PC-9 (cell line): ENCODE measurements at places on chromosomes 2 and 18. TPM values are rescaled to one million over a fixed set of nuclear protein-coding genes. Genes with fewer than 3 reads are reported as not detected.
A peak's percentile ranks its signal among the peaks of the same experiment; 100 is the strongest.

DNA sequence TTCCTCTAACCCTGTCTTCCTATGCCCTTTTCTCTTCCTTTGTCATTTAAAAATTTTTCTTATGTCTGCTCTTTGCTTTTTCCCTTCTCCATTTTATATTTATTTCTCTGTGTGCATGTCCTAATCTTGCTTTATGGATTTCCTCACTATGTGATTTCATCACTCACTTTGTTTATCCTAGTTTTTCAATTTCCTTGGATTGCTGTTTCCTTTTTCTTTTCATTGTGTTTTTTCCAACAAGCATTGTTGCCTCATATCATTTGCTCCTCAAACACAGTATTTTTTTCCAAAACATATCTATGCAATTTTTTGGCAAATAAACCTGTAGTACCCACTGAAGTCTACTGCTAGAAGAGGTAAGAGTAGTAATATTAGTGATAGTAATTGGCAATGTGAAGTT is 67.4 kb upstream of the PNPT1 start:
- H3K27me3 ChIP-seq: no peaks in the 10 kb centered on the region
- no peaks in the 10 kb centered on the region for H3K36me3 ChIP-seq
- no peak overlapping the region for H3K4me3 ChIP-seq
- H3K27ac ChIP-seq: no peak overlapping the region
- H3K4me1 ChIP-seq: no peaks in the 10 kb centered on the region

- no peaks in the 10 kb centered on the region for H3K36me3 ChIP-seq
- peak; percentile 75 for DNase-seq
- peak within 1 kb of the TSS; percentile 79 for H3K4me3 ChIP-seq
- peaks cover 32% of the 10 kb centered on the region for H3K4me1 ChIP-seq
- H3K27me3 ChIP-seq: no peaks in the 10 kb centered on the region
- H3K27ac ChIP-seq: 0 out of 2 replicates have a peak within 1 kb of the TSS, but pooled peaks have one; percentile 3
Observed at GRCh38 chr2:102619414-102620319, at the start of gene SLC9A2. Gene SLC9A2 (plus strand): TSS chr2:102619553. CDS start chr2:102619849, 296 bp downstream.

DNA sequence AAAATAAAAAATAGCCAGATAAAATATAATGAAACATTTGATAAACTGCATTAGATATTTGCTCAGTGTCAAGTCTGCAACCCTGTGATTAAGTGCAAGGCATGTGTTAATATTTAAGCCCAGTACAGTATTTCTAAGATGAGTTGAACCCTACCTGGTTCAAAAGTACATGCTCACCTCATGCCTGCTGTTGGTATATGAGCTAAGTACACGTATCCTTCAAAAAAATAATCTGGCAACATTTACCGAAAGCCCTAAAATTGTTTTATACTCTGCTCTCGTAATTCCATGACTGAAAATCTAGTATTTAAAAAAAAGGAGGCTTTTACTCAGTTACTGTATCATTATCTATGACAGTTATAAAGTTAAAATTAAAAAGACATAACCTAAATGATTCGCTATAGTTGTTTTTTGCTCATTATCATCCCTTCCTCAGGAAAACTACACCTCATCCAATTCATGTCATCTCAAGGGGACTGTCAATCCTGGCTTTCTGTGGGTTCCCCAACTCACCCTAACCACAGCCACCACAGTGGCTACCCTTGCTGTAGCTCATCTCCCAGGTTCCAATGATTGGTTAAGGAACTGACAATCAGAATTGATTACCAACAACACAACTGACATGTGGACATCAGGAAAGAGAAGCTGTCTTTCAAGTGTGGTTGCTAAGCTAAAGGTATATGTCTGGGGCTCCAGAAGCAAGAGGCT is 10.6 kb downstream of the TLK1 start:
- peaks cover 2% of the 10 kb centered on the region; the same call in 1 of the 2 replicates for H3K36me3 ChIP-seq
- H3K27ac ChIP-seq: no peak overlapping the region

DNA sequence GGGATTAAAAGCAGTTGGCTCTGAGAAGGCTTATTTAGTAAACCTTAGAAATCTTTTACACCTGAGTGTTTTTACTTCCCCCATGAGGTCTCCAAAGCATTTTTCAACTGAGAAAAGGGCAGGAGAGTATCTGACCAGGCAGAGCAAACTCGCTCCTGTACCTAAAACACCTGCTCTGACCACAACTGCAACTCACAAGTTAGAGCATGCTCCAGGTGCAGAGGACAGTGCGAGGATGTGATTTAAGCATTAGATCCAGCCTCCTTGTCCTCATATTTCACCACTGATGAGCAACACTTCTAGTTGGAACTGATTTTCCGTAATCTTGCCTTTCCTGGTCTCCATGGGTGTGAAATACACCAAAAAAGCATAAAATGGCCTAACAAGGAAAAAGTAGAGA is 34.5 kb upstream of the TBC1D8 start:
- H3K27ac ChIP-seq: no peak overlapping the region
- DNase-seq: no peak
- no peaks in the 10 kb centered on the region for H3K27me3 ChIP-seq
- no peaks in the 10 kb centered on the region for H3K36me3 ChIP-seq
- H3K4me3 ChIP-seq: no peak overlapping the region
- peaks cover 9% of the 10 kb centered on the region for H3K4me1 ChIP-seq

DNA sequence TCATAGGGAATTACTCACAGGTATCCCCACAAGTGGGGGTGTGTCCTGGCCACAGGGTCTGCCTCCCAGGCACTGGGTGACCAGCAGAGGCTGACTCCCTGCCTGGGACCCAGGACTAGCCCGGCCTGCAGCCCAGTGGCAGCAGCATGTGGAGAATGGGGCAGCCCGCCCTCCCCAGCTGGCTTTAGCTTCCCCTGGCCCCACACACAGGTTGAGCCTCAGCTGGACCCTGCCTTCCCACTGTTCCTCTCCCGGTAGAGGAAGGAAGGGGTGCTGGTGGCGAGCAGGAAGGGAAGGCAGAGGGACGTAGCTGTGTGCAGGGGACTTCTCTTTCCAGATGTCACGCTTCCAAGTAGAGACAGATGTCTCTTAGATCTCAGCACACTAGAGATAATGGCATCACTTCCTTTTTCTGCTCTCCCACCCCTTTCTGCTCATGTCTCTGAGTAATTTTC is 51.4 kb downstream of the EMILIN2 start:
- H3K27ac ChIP-seq: no peak overlapping the region
- H3K4me1 ChIP-seq: no peaks in the 10 kb centered on the region
- no peaks in the 10 kb centered on the region for H3K27me3 ChIP-seq
- H3K36me3 ChIP-seq: no peaks in the 10 kb centered on the region

DNA sequence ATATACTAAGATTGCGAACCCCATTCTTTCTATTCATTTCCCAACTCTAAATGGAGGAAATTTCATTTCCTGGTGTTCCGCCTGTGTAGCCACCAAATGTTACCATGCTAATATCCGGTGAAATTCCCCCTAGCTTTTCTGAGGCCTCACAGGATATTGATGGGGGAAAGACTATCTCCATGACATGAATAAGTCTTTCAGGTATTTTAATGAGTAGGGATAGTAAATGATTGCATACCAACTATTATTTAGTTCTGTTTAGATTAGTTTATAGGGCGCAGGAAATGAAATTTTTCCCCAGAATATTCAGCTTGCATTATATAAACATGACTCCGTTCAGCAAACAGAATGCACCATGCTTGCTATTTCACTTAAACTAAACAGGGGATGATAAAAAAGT is 55.4 kb downstream of the COL5A2 start:
- no peaks in the 10 kb centered on the region for H3K27me3 ChIP-seq
- no peaks in the 10 kb centered on the region for H3K4me1 ChIP-seq
- no peak overlapping the region for H3K4me3 ChIP-seq
- DNase-seq: no peak
- H3K36me3 ChIP-seq: no peaks in the 10 kb centered on the region

- no peaks in the 10 kb centered on the region for H3K4me1 ChIP-seq
- peaks cover 10% of the 10 kb centered on the region; the same call in 1 of the 2 replicates for H3K27me3 ChIP-seq
- DNase-seq: no peak
- H3K36me3 ChIP-seq: no peaks in the 10 kb centered on the region
Observed at GRCh38 chr2:34288016-34288415, 688.9 kb upstream of the FAM98A start.

- DNase-seq: no peak
- H3K36me3 ChIP-seq: no peaks in the 10 kb centered on the region
- H3K27me3 ChIP-seq: no peaks in the 10 kb centered on the region
Observed at GRCh38 chr2:188235364-188235763, 56.3 kb upstream of the GULP1 start.

DNA sequence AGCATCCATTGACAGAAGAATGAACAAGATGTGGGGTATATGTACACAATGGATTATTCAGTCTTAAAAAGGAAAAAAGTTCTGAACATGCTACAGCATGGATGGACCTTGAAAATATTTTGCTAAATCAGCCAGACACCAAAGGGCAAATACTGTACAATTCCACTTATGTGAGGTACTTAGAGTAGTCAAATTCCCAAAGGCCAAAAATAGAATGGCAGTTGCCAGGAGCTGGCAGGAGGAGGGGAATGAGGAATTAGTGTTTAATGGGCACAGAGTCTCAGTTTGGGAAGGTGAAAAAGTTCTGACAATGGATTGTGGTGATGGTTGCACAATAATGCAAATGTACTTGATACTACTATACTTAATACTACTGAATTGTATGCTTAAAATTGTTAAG is 193.2 kb downstream of the MBD2 start:
- no peaks in the 10 kb centered on the region for H3K4me1 ChIP-seq
- H3K27ac ChIP-seq: no peak overlapping the region
- DNase-seq: no peak
- no peaks in the 10 kb centered on the region for H3K27me3 ChIP-seq
- H3K36me3 ChIP-seq: no peaks in the 10 kb centered on the region
- no peak overlapping the region for H3K4me3 ChIP-seq

DNA sequence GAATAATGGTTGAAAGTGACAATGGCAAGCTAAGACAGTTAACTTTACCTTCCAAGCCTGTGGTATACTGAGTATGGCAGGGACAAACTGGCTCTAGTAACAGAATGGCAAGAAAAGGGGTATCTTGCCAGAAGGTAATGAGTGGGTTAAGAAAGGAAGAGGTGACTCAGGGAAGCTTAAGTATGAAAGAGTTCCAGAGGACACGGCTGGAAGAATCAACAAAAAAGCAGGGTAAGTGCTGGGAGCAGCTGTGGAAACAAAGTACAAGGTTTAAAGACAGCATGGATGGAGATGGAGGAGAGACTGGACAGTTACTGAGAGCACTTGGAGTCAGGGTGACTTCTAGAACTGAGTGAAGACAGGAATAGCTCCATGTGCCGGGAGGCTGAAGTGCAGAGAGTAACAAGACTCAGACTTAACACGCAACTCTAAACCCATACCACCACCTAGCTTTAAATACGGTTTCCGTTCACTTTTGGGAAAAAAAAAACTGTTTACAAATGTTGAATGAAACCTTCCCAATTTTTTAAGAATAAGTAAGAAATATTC is 69.0 kb downstream of the REV1 start:
- H3K4me1 ChIP-seq: no peaks in the 10 kb centered on the region
- H3K27me3 ChIP-seq: no peaks in the 10 kb centered on the region
- H3K4me3 ChIP-seq: no peak overlapping the region

- no peaks in the 10 kb centered on the region for H3K4me1 ChIP-seq
- DNase-seq: no peak
- H3K36me3 ChIP-seq: no peaks in the 10 kb centered on the region
- H3K4me3 ChIP-seq: no peak overlapping the region
- no peaks in the 10 kb centered on the region for H3K27me3 ChIP-seq
- no peak overlapping the region for H3K27ac ChIP-seq
Observed at GRCh38 chr2:201746551-201746950, 34.2 kb downstream of the ALS2 start.

DNA sequence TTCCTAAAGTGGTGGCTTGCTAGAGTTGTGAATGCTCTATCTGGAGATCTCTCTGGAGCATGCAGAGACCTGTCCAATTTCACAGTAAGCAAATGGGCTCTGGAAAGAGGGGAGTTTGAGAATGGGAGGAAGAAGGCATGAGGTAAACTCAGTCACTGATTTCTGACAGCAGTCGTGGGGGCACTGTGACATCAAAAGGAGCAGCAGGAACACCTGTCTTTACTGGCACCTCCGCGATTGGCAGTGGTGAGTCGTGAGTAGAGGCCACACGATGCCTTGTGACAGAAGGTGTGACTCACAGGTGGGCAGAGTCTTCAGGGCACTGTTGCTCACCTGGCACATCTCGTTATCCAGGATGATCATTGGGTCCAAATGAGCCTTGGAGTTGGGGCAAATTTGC is 38.8 kb upstream of the CAVIN2 start:
- no peak overlapping the region for H3K4me3 ChIP-seq
- H3K36me3 ChIP-seq: no peaks in the 10 kb centered on the region
- H3K27me3 ChIP-seq: no peaks in the 10 kb centered on the region
- no peaks in the 10 kb centered on the region for H3K4me1 ChIP-seq
- no peak overlapping the region for H3K27ac ChIP-seq

GRCh38 chr2:201883606-201884369 is 77.5 kb downstream of the CDK15 start:
- peaks cover 8% of the 10 kb centered on the region for H3K4me1 ChIP-seq
- H3K27me3 ChIP-seq: no peaks in the 10 kb centered on the region
- no peak overlapping the region for H3K27ac ChIP-seq
- no peaks in the 10 kb centered on the region for H3K36me3 ChIP-seq

GRCh38 chr2:23760736-23761135 is 166.2 kb downstream of the ATAD2B start:
- H3K4me3 ChIP-seq: no peak overlapping the region
- no peak overlapping the region for H3K27ac ChIP-seq
- no peak for DNase-seq
- peaks cover 11% of the 10 kb centered on the region; the same call in 1 of the 2 replicates for H3K36me3 ChIP-seq
- peaks cover 12% of the 10 kb centered on the region for H3K4me1 ChIP-seq
- no peaks in the 10 kb centered on the region for H3K27me3 ChIP-seq

DNA sequence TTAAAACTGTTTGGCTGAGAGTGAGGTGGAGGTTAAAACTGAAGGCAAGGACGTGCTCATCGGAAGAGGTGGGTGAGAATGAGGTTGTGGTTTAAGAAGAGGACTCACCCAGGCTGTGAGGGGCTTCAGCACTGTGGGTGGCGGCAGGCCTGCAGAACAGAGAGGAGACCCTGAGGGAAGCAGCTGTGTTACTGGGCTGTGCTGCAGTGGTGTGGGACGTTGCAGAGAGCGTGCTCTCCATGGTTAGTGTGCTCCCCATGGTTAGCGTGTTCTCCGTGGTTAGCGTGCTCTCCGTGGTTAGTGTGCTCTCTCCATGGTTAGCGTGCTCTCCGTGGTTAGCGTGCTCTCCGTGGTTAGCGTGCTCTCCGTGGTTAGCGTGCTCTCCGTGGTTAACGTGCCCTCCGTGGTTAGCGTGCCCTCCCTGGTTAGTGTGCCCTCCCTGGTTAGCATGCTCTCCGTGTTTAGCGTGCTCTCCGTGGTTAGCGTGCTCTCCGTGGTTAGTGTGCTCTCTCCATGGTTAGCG is 68.5 kb upstream of the NFATC1 start:
- DNase-seq: no peak
- H3K4me1 ChIP-seq: no peaks in the 10 kb centered on the region
- no peaks in the 10 kb centered on the region for H3K36me3 ChIP-seq
- no peak overlapping the region for H3K27ac ChIP-seq
- no peaks in the 10 kb centered on the region for H3K27me3 ChIP-seq
- no peak overlapping the region for H3K4me3 ChIP-seq

- DNase-seq: peak; percentile 93
- no peaks in the 10 kb centered on the region for H3K36me3 ChIP-seq
- no peaks in the 10 kb centered on the region for H3K27me3 ChIP-seq
- no peak overlapping the region for H3K4me3 ChIP-seq
Observed at GRCh38 chr2:236769981-236770671, 200.5 kb downstream of the ACKR3 start.

DSC3 gene
- total RNA-seq: not detected in 2 replicates

IL1F10 gene
- total RNA-seq: not detected in 2 replicates

MALL gene
- 28.1 and 32.4 TPM in 2 replicates for total RNA-seq

SIX3 gene
- total RNA-seq: 1.4 TPM in 2 replicates

DUSP11 gene
- 18.8 and 24.1 TPM in 2 replicates for total RNA-seq

TM4SF20 gene
- total RNA-seq: not detected in 2 replicates

C2orf80 gene
- not detected in 2 replicates for total RNA-seq

MEP1B gene
- not detected in 2 replicates for total RNA-seq
